Liver (tissue), 10 donors: ENCODE measurements at places on chromosomes 2 and 18.

- no peak for DNase-seq
Observed at GRCh38 chr2:237214030-237214675, 128.5 kb downstream of the COPS8 start.

DNA sequence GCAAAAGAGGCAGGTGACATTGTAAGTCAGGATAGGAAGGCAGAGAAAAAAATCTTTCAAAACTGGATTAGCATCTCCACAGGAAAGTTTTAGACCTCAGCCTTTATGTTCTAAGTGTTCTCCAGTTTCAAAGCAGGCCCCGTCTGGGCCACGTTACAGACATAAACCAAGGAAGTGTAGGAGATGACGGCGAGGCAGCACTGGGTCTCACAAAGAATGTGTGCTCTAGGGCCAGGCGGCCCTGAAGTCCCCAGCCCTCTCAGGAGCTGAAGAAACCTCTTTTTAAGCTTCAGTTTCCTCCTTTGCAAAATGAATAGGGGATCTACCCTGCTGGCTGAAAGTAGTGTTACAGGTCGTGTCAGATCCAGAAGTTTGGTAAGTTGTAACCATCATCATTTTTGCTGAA, 81.7 kb downstream of the SPRED2 start:
- no peak for DNase-seq

DNA sequence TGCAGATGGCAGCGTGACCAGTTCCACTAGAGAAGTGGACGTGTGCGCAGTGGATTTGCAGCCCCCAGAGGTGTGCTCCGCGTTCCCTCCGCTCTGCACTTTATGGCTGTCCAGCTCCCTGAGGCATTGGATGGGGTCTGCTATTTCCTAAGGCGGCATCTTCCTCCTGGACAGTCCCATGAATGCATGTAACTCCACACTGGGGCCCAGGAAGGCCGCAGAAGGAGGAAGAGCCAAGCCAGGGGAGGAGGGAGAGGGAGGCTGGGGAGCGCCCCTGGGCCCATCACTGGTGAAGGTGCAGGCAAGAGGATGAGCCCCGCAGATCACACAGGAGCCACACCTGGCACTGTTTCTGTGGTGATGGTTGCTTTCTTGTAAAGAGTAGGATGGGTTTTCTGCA, 99.1 kb downstream of the PTGR3 start:
- peak; percentile 16 for DNase-seq

DNA sequence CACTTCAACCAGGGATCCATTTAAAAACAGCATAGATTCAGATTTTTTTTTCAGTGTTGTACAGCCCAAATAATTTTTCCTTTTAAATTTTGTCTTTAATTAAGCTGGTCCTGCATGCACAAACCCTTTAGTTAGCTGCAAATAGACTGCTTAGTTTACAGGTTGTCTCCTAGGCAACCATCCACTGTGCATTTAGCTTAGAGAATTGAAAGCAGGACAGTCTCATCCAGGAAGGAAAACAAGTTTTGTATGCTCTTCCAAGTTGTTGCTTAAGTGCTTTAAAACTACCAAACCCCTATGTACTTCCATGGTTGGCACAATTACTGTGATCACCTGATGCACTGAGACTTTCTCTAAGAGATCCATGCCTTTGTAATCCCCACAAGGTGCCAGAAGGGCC, at the start of gene MAP3K19:
MAP3K19 (minus strand) TSS at position 148 of the 400 bp plus-strand sequence. CDS start 22,800 bp downstream, outside the sequence.
- no peak for DNase-seq

DNA sequence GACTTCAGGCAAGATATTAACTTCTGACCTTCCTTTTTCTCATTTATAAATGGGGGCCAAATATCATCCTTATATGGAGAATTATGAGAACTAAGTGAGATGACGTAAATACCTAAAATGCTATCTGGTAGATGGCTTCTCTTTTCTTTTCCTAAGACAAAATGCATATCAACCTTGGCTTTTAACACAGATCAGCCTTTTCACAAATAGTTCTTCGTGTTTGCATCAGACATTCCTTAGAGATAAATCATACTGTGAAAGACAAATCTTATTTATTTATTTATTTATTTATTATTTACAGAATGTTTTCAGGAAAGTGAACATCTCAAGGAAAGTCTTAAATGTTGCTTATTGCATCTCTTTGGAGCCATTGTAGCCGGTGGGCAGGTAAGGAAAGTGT, 62.8 kb downstream of the NBEAL1 start:
- DNase-seq, result no peak

DNA sequence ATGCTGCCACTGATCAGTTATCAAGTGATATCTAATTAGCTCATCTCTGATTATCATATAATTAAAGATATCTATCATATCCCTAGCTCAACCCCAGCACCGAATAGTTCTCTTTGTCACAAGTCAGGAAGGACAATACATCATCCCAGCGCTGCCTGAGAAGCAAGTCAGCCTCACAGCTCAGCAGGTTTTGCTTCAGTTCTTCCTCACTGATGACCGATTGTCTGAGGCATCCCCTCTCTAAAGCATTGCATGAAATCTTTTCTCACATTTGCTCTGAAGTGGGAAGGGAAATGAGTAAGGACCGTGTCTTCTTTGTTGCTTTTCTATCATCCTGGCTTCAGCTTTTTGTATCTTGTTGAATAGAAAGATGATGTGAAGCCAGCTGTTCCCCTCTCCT, 247.9 kb downstream of the CMPK2 start:
- no peak for DNase-seq

DNA sequence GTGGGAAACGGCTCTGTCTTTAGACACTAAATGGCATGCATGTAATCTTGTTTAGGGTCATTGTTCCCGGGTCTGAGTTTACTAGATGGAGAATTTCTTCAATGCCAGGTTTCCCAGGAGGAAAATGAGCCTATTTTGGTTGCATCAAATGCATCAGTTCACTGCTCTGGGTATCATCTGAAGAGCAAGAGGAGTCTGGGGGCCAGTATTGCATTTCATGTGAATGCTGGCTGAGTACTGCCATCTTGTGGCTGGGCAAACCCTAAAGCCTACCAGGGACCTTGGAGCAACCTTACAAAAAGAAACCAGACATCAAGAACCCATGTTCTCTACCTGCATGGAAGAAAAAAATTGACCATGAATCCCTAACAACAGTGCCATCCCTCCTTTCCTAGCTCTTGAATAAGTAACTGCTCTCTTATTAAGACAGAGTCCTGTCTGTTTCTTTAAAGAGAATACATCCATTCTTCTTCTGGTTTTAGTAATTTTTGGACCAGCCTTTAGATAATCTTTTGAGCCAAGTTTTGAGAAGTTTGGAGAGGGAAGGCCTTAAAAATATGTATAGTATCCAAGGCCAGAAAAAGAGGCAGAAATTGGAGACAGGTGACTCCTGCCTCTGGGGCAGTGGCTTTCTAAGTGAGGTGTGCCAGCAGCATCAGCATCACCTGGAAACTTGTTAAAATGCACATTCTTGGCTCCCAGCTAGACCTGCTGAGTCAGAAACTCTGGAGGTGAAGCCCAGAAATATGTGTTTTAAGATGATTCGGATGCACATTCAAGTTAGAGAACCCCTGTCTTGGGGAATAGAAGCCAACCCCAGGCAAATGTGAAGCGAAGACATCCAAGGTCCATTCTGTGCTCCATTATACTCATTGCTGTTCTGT, 261.0 kb upstream of the CXCR4 start:
- peak; percentile 41 for DNase-seq

DNA sequence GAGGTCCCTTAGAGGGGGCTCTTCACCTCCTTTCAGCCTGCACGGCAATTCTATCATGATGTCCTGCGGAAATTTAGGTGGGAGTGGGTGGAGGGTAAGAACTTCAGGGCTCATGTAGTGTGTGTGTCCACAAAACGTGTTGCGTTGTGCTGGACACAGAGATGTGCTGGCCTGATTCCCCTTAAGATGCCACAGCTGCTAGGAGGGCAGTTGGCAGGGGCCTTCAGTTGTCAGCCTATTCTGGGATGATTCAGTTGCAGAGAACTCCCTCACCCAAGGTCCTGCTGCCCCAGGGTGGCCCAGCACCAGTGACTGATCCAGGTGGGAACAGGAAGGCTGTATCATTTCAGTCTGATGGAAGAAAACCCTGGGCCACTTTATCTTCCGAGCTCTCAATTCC, 1.0 kb upstream of the HJURP start:
- DNase-seq, result no peak

GRCh38 chr2:58146707-58147106, 94.4 kb downstream of the FANCL start:
- DNase-seq, result no peak

DNA sequence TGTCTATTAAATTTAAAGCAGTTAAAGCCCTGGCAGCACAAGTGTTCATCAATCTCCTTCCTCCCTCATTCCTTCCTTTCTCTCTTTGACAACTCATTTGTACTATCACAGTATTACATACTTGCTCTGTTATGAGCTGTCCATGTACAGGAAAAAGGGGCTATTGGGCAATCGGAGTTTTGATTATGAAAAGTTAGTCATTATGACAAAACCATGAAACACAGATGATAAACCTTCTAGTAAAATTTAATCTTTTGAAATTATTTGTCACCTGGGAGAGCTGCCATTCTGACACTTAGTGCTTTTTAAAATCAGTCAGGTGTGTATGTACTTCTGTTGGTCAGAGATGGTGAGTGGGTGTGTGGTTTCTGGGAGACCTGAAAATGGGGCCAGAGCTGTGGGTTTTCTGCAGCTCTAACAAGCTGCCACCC, 39.4 kb downstream of the MAP4K4 start:
- DNase-seq, result no peak

- no peak for DNase-seq
Observed at GRCh38 chr2:13522917-13523821, 806.4 kb downstream of the TRIB2 start.

GRCh38 chr2:205982776-205983327, 103.1 kb downstream of the INO80D start:
- no peak for DNase-seq

DNA sequence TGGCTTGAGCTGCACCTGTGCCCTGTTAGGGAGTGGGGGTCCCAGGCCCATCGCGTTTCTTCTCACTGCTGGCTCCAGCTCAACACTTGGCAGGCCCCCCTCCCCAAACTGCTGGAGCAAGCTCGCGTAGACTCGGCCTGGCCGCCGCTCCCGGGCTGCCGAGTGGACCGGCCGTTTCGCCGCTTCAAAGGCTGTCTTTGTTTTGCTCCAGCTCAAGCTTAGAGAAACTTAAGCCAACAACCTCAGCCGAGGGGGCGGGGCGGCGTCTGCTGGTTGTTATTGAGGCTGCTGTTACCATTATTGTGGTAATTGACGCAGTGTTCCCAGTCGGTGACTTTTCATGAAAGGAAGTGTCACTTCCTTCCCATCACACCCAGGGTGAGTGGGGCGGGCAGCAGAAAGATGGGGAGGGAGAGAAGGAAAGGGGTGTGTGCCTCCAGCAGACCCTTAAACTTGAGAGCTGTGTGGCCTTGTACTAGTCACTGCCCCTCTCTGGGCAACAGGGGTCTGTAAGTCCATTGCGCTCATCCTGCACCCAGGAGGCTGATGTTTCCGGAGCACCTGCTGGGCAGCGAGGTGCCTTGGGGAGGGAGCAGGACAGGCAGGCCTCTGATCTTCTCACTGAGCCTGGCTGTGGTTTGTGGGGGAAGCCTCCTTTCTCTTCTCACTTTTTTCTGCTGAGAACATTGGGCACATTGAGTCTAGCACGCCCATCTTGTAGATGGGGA, 2.1 kb downstream of the ARID5A start:
- no peak for DNase-seq

- DNase-seq, result no peak
Observed at GRCh38 chr18:21769206-21769605, 28.6 kb downstream of the MIB1 start.

- no peak for DNase-seq
Observed at GRCh38 chr2:138252587-138252986, 249.0 kb upstream of the SPOPL start.

GRCh38 chr2:43454791-43455190, 141.0 kb downstream of the THADA start:
- no peak for DNase-seq
